ENCODE measurements at places on chromosomes 1 and 21.
A peak's percentile ranks its signal among the peaks of the same experiment; 100 is the strongest.

DNA sequence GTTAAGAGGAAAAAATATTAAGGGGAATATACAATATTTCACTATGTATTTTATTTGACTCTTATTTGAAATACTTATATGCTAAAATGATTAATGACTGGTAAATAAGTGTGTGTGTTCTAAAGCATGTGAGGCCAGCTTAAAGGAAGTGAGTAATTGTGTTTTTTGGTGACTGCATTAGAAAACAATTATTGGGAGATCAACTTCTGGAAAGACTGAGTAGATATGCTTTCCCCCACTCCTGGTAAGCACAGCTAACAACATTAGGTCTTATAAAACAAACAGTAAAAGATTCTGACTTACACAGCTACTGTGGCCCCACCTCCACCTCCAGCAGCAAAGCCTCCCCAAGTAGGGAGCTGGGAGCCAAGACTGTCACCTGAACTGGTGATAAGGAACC lies 403.0 kb downstream of the SRGAP2C start:
- no peaks in the 10 kb centered on the region for H3K27me3 ChIP-seq
- no peak overlapping the region for H3K4me3 ChIP-seq
- H3K27ac ChIP-seq, result no peak overlapping the region
- peaks cover 14% of the 10 kb centered on the region for H3K4me1 ChIP-seq

DNA sequence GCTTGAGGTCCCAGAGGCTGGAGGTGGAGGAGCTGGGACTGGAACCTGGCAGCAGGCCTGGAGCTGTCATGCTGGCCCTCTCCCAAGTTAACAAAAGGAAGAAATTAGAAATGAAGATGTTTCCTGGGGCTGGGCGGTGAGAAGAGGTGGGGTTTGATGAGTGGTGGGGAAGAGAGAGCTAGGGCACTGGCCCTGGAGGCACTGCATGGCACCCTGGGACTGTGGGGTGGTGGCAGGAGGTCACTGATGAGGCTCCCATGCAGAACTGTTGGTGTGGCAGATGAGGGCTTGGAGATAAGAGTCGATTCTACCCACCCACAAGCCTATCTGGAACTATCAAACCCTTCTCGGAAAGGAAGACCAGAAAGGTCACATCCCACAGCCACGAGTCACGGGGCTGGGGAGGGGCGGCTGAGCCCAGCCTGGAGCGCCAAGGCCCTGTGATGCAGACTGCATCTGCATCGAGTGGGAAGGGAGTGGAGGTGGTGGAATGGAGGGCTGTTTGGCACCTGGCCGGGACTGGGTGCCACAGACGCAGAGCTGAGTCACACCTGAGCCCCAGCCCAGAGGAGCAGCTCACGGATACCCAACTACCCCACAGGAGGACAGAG lies 29.4 kb downstream of the MRPL37 start:
- H3K36me3 ChIP-seq, result peaks cover 54% of the 10 kb centered on the region
- H3K27ac ChIP-seq, result no peak overlapping the region
- DNase-seq, result peak; percentile 40
- no peaks in the 10 kb centered on the region for H3K27me3 ChIP-seq
- no peaks in the 10 kb centered on the region for H3K4me1 ChIP-seq

GRCh38 chr1:202189918-202190715 lies 3.5 kb upstream of the LGR6 start:
- H3K27ac ChIP-seq, result no peak overlapping the region
- 0 out of 2 replicates have a peak, but pooled peaks cover 3% of the 10 kb centered on the region for H3K4me1 ChIP-seq
- H3K36me3 ChIP-seq, result no peaks in the 10 kb centered on the region
- DNase-seq, result no peak

DNA sequence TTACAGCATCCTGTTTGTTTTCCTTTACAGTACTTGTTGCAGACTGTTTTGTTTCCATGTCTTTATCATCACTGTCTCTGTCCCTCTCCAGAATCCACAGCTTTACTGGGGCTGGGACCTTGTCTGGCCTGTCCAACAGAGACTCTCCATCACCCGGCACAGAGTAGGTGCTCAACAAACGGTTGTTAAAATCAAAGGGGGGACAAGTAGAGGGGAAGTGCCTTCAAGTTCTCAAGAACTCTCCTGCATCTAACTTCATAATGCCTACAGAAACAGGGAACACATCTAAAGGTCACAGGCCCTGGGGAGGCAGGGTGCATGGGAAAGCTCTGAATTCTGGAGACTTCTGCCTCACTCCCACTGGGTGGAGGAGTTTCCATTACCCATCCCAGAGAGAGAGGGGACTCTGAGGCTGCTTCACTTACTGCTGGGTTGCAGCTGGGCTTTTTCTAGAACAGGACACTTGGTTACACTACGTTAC lies 2.3 kb upstream of the ECE1 start:
- H3K4me3 ChIP-seq, result no peak overlapping the region
- peaks cover 5% of the 10 kb centered on the region for H3K27me3 ChIP-seq
- peaks cover 27% of the 10 kb centered on the region for H3K4me1 ChIP-seq
- no peaks in the 10 kb centered on the region for H3K36me3 ChIP-seq
- no peak overlapping the region for H3K27ac ChIP-seq
- no peak for DNase-seq

DNA sequence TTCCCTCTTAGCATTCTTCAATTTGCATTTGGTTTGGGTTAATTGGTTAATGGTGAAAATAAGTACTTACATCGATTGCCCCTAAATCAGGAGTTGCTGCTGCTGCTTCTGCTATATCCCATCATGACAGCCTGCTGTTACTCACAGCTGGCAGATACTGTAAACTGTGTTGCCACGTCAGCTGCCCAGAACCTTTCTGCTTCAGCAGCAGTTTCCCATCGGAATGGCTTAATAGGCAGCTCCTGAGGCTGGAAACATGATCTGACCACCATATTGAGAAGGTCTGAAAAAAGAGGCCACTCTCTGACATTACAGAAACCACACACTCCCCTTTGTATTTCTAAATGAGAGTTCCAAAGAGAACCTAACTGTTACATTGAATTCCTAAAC lies 14.3 kb upstream of the SEC16B start:
- H3K4me3 ChIP-seq, result no peak overlapping the region
- DNase-seq, result no peak
- H3K27me3 ChIP-seq, result no peaks in the 10 kb centered on the region
- H3K27ac ChIP-seq, result no peak overlapping the region
- H3K36me3 ChIP-seq, result no peaks in the 10 kb centered on the region

- peak overlapping the region; percentile 35 for H3K4me3 ChIP-seq
- peaks cover 15% of the 10 kb centered on the region for H3K36me3 ChIP-seq
- H3K27me3 ChIP-seq, result no peaks in the 10 kb centered on the region
- H3K27ac ChIP-seq, result peak overlapping the region; percentile 85
- H3K4me1 ChIP-seq, result peaks cover 43% of the 10 kb centered on the region
Measured at GRCh38 chr1:244049162-244050013, 1.7 kb upstream of the ZBTB18 start.
